GM23338 (cell line): ENCODE measurements at places on chromosomes 5 and 9. TPM values are rescaled to one million over a fixed set of nuclear protein-coding genes. Genes with fewer than 3 reads are reported as not detected.

Gene NPR2
- 7.6 and 14.4 TPM in 2 replicates for total RNA-seq

Gene AKNA
- total RNA-seq: 19.6 and 28.1 TPM in 2 replicates

Gene ZNF879
- 3.5 and 5.6 TPM in 2 replicates for total RNA-seq

Gene GABRA6
- total RNA-seq: not detected in 2 replicates

Gene POU5F2
- 0.76 and 1.2 TPM in 2 replicates for total RNA-seq

Gene MRPS30
- 146 and 156 TPM in 2 replicates for total RNA-seq

Gene PCDHA1
- 1.6 and 3.2 TPM in 2 replicates for total RNA-seq

DNA sequence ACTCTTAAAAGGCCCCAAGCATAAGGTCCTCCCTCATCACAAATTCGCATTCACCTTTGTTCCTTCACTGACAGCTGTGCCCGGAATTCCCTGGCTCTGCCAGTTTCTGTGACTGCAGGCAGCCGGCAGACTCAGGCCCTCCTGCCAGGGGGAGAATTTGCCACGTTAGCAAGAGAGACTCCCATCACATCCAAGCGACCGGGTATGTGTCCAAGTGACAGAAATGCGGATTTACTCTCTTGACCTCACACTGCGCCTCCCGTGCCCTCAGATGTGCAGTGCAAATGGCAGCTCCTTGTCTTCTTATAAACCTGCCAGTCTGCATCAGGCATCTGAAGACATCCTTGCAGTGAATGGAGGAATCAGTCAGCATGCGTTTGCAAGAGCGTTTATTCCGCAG, 187.1 kb upstream of the WWC1 start:
- no peak overlapping the region for H3K4me3 ChIP-seq
- no peaks in the 10 kb centered on the region for H3K27me3 ChIP-seq
- no peak overlapping the region for H3K27ac ChIP-seq
- H3K4me1 ChIP-seq: peaks cover 26% of the 10 kb centered on the region

- no peak overlapping the region for H3K4me3 ChIP-seq
- no peak for DNase-seq
Observed at GRCh38 chr9:124793015-124793541, 16.1 kb downstream of the OLFML2A start.

DNA sequence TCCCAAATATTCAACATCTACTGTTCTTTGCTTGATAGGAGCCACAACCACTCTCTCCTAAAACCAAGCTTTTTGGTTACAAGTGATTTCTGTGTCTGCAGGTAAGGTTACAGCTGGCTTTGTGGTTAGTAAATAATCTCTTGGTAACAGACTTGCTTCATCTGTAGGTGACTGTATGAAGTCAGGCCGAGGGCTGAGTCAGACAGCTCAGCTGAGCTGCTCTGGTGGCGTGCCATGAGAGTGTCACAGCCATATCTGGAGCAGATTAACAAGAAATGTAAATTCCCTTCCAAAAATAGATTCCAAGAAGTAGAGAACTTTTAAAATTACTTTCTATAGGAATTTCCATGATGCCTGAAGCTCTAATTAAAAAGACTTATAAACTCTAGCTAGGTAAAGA, 23.7 kb upstream of the TAS2R1 start:
- H3K4me1 ChIP-seq: no peaks in the 10 kb centered on the region
- DNase-seq: no peak
- no peak overlapping the region for H3K4me3 ChIP-seq
- no peaks in the 10 kb centered on the region for H3K36me3 ChIP-seq

GRCh38 chr5:98016771-98017170, 756.7 kb upstream of the RGMB start:
- no peaks in the 10 kb centered on the region for H3K4me1 ChIP-seq
- H3K27me3 ChIP-seq: no peaks in the 10 kb centered on the region
- no peak overlapping the region for H3K4me3 ChIP-seq
- no peaks in the 10 kb centered on the region; the same call in 1 of the 2 replicates for H3K36me3 ChIP-seq
- no peak overlapping the region for H3K27ac ChIP-seq

DNA sequence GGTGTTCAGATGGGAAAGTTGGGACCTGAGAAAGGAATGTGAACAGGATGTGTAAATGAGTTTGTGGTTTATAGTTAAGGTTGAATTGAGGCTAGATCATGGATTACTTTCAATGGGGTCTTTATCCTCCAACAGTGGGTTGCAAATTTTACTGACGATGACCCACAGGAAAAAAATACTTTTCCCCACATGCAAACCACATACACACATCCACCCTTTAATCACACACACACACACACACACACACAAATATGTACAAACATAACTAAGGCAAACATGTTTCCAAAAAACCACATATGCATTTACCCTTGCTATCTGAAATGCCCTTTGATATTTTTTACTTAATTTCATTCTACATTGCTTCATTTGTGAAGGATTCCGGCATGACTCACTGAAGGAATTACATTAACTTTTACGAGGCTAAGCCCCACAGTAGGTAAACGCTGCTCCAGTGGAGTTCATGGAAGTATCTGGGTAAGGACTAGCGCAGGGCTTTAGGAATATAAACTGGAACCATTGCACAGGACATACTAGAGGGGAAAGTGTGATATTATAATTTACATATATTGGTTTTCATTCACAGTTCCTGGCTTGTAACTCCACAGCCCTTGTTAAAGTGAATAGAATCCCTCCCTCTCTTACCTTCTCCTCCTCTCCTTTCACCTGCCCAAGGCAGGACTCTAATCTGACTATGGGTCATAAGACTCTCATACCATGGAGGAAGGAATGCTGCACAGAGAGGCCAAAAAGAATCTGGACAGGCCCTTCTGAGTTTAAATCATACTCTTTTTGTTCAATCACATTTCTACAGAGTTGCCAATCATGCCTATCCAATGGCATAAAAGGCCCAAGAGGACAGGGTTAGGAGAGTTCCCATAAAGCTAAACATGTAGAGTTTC, 8.5 kb upstream of the SPEF2 start:
- H3K4me3 ChIP-seq: no peak overlapping the region
- DNase-seq: no peak
- H3K4me1 ChIP-seq: no peaks in the 10 kb centered on the region
- no peak overlapping the region for H3K27ac ChIP-seq

- peak overlapping the region; percentile 67 for H3K27ac ChIP-seq
- peaks cover 14% of the 10 kb centered on the region; the same call in 1 of the 2 replicates for H3K36me3 ChIP-seq
- DNase-seq: peak; percentile 91
- H3K4me3 ChIP-seq: no peak overlapping the region
Observed at GRCh38 chr9:98790842-98791607, 5.3 kb downstream of the ANKS6 start.

- H3K4me1 ChIP-seq: no peaks in the 10 kb centered on the region
- H3K27ac ChIP-seq: no peak overlapping the region
- H3K36me3 ChIP-seq: no peaks in the 10 kb centered on the region
- DNase-seq: no peak
Observed at GRCh38 chr5:99906776-99907175, 628.4 kb upstream of the FAM174A start.

- H3K27me3 ChIP-seq: no peaks in the 10 kb centered on the region
- no peaks in the 10 kb centered on the region for H3K36me3 ChIP-seq
- no peak overlapping the region for H3K27ac ChIP-seq
- H3K4me1 ChIP-seq: peaks cover 5% of the 10 kb centered on the region; the same call in 1 of the 2 replicates
Observed at GRCh38 chr5:167008705-167009104, 1282.7 kb upstream of the WWC1 start.

DNA sequence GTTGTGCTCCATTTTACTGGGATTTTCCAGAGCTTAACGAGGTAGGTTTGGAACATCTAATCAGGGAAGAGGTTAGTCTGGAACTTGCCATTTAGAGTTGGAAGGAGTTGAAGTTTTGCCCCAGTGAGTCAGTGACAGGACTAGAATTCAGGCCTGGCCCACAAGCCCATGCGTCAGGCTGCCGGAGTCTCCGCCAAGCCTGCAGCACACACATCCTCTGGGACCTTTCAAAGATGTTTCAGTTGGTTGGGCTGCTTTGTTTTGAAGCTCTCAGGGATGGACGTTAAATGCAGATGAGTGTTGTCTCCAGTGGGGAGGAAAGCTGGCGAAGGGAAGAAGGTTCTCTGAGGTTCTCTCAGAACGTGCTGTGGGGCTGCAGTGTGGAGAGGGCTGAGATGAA, 147.0 kb downstream of the PSAT1 start:
- no peak for DNase-seq
- peaks cover 6% of the 10 kb centered on the region; the same call in 1 of the 2 replicates for H3K36me3 ChIP-seq
- H3K4me3 ChIP-seq: no peak overlapping the region
- H3K4me1 ChIP-seq: peaks cover 15% of the 10 kb centered on the region; the same call in 1 of the 2 replicates
- H3K27ac ChIP-seq: no peak overlapping the region
